ENCODE measurements at places on chromosomes 4 and X. TPM values are rescaled to one million over a fixed set of nuclear protein-coding genes. Genes with fewer than 3 reads are reported as not detected.

DNA sequence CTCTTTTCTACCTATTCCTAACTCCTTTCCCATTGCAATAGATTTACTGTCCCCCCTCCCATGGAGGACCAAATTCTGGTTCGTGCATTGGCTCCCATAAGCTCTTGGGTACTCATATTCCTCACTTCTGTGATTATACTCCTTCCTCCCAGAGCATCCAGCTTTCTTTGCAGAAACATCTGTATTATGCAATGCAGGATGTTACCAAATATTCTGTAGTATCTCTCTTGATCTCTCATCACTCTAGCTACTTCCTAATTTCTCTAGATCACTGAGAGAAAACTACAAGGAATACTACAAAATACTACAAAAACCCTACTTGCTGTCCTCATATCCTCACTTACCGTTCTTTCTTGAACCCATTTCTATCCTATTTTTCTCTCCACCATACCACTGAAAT is 395.9 kb upstream of the HS3ST1 start:
- no peak overlapping the region for H3K4me3 ChIP-seq
- no peak overlapping the region for H3K27ac ChIP-seq
- DNase-seq = no peak
- no peaks in the 10 kb centered on the region for H3K4me1 ChIP-seq
- H3K27me3 ChIP-seq = no peaks in the 10 kb centered on the region

UGT2A1 gene
- not detected for total RNA-seq

DNA sequence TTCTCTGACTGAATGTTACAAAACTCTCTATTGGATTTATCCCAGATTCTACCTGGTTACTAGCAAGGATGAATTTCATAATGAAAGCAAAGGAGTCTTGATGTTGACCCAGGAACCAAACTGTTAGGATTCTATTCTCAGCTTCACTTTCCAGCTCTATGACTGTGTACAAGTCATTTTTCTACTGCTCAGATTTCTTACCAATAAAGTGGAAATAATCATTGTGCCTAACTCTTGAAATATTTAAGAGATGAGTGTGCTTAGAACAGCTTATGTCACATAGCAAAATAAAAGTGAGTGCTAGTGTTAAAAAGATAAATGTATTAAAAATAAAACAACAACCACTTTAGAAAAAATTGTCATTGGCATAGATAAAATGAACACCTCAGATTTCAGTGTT is 45.6 kb downstream of the EPHA5 start:
- H3K27ac ChIP-seq = no peak overlapping the region
- no peaks in the 10 kb centered on the region for H3K27me3 ChIP-seq
- H3K4me1 ChIP-seq = no peaks in the 10 kb centered on the region

DNA sequence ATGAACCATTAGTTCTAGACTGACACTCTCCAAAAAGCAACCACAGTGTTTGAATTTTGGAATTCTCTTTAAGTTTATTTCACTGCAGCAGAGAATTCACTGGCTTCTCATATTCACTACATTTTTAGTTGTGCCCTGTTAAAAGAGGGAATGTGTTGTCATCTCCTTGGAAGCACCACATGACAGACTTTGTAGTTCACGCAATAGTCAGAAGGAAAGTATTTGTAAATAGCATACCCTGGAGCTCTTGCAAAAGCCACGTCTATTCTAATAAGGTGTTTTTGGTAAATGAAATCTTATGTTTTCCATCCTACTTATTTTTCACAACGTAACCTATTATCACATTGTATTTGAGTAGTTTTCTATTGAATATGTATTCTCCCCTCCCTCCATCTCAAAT is 25.8 kb downstream of the DOCK11 start:
- H3K4me1 ChIP-seq = no peaks in the 10 kb centered on the region
- no peaks in the 10 kb centered on the region for H3K27me3 ChIP-seq
- H3K36me3 ChIP-seq = no peaks in the 10 kb centered on the region
- DNase-seq = no peak

COL25A1 gene
- total RNA-seq = 1.6 TPM

DNA sequence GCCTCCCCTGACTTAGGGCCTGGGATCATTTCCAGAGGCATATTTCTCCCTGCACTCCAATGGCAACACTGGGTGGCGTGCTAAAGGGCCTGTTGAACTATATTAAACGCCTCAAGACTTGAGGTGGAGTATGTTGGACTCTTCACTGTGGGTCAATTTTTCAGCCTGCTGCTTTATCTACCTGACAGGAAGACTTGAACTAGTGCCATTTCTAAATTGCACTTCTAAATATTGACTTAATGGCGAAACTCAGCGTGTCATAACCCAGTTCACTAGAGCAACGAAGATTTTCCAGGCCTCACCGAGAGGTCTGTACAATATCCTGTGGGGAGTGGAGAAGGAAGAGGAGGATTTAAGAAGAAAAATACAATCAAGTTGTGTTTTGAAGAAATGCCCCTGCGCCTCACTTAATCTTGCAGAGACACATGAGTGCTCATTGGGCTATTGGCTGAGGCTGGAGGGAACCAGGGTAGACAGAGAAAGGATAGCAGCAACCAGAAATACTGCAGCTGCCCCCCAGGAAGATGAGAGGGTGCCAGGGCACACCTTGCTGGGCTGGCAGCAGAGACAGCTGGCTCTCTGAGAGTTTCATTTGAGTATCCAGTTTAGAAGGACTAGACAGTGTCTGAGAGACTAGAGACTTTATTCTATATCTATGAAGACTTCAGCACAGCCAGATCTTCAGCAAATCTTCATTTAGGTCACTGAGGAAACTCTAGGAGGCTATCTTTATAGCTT is 67.4 kb downstream of the ENPP6 start:
- H3K27me3 ChIP-seq = no peaks in the 10 kb centered on the region
- peaks cover 14% of the 10 kb centered on the region for H3K4me1 ChIP-seq
- H3K36me3 ChIP-seq = no peaks in the 10 kb centered on the region
- DNase-seq = no peak
- H3K27ac ChIP-seq = no peak overlapping the region

JCHAIN gene
- 73.8 TPM for total RNA-seq

DNA sequence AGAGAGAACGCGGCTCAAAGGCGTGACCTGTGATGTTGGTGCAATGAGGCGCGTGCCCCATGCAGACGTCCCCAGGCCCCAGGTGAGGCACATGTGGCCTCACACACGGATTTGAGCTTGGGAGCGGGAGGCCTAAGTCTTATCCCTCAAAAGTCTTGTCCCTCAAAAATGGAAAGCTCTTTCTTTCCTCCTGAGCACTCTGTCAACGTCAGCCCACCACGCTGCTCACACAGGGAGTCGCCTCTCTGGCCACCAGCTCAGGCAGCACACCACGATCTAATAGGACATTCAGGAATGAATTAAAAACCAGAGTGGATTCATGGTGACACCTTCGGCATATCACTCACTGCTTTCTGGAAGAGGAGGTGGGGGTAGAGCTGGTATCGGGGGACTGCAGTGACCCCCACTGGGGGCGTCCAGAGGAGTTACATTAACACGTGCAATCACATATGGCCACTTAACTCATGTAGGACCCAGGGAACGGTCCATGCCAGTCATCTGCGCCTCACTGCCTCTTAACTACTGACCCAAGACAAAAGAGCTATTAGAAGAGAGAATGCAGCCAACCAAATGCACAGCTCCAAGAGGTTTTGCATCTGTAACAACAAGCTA is 21.9 kb upstream of the CYP4V2 start:
- H3K4me1 ChIP-seq = no peaks in the 10 kb centered on the region
- no peaks in the 10 kb centered on the region for H3K36me3 ChIP-seq
- no peaks in the 10 kb centered on the region for H3K27me3 ChIP-seq

DNA sequence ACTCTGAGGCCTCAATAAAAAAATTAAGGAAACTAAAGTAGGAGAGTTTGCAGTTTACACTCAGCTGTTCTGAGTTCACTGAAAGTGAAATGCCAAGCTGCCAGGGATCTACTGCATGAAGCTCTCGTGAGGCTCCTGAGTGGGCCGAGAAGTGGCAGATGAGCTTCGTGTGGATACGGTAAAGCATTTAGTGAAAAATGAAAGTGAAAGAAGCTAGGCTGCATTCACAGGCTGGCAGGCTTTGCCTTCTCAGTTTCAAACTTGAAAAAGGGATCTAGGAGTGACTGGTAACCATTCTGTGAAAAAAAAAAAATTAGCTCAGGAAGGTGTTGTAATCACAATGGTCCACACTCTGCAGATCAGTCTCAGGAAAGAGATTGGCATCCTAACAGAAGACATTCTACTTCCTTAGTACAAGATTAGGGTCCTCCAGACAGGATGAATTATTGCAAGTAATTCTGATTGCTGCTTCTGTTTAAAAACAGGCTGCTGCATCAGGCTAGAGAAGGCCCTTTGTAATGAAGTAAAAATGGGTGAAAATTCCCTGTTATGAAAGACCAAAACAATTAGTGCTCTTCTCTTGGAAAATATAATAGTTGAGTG is 679.9 kb downstream of the RPA4 start:
- no peaks in the 10 kb centered on the region for H3K4me1 ChIP-seq
- H3K27me3 ChIP-seq = no peaks in the 10 kb centered on the region
- peak overlapping the region; percentile 4 for H3K4me3 ChIP-seq
- H3K36me3 ChIP-seq = no peaks in the 10 kb centered on the region
- DNase-seq = peak; percentile 41
- peak overlapping the region; percentile 48 for H3K27ac ChIP-seq

- DNase-seq = no peak
- H3K4me3 ChIP-seq = no peak overlapping the region
- no peaks in the 10 kb centered on the region for H3K36me3 ChIP-seq
- no peaks in the 10 kb centered on the region for H3K4me1 ChIP-seq
- H3K27me3 ChIP-seq = no peaks in the 10 kb centered on the region
Measured at GRCh38 chr4:7112656-7113055, 44.8 kb upstream of the GRPEL1 start.

DNA sequence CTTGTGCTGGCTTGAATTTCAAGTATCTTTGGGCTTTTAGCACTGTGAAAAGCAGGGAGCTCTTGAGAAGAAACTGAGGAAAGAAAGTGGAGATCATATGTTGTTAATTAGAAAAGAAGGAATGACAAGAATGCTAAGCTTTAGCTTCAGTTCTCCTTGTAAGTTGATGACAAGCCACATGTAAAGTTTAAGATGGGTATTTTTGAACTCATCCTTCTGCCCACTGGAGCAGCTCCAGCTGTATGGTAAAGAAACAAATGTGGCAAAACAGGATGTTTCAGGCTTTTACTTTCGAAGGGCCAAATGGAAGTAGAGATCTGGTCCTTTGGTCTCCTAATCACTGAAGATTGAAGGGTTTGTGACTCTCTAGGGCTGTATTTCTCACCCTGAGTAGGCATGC is 137.8 kb downstream of the GUCY2F start:
- H3K27ac ChIP-seq = no peak overlapping the region
- H3K27me3 ChIP-seq = no peaks in the 10 kb centered on the region
- no peak for DNase-seq
- H3K36me3 ChIP-seq = no peaks in the 10 kb centered on the region
- H3K4me3 ChIP-seq = no peak overlapping the region
- no peaks in the 10 kb centered on the region for H3K4me1 ChIP-seq

GRCh38 chrX:111283446-111283845 is 13.2 kb upstream of the CAPN6 start:
- H3K36me3 ChIP-seq = no peaks in the 10 kb centered on the region
- no peaks in the 10 kb centered on the region for H3K4me1 ChIP-seq
- H3K27ac ChIP-seq = no peak overlapping the region
- H3K27me3 ChIP-seq = no peaks in the 10 kb centered on the region
- no peak for DNase-seq
- no peak overlapping the region for H3K4me3 ChIP-seq

DNA sequence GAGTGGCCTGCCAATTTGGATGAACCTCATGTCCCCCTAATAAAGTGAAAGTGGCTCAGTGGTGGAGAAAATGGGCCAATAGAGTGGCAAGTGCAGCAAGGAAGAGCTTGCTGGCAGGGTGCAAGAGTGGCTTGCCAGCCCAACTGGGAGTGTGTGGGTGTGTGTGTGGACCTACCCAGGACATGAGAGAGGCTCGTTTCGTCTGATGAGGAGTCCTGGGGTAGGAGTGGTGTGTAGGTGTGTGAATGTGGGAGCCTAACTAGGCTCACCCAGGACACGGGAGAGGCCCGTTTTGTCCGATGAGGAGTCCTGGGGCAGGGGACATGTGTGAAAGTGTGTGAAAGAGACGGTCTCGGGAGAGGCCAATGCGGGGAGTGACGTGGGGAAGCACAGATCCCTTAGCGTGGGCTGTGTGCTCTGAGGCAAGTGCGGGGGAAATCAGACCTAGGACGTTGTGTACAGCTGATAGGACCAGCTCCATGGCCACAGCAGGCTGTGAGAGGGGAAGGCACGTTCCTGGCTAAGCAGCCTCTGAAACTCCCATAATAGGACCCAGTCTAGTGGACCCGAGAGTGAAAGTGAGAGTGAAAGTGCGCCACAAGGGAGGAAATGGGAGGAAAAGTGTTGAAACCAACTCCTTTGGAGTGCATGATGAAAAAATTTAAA is 5.3 kb downstream of the GAGE10 start:
- H3K4me1 ChIP-seq = peaks cover 8% of the 10 kb centered on the region
- DNase-seq = no peak
- H3K4me3 ChIP-seq = peak overlapping the region; percentile 20
- no peak overlapping the region for H3K27ac ChIP-seq
- no peaks in the 10 kb centered on the region for H3K27me3 ChIP-seq

DNA sequence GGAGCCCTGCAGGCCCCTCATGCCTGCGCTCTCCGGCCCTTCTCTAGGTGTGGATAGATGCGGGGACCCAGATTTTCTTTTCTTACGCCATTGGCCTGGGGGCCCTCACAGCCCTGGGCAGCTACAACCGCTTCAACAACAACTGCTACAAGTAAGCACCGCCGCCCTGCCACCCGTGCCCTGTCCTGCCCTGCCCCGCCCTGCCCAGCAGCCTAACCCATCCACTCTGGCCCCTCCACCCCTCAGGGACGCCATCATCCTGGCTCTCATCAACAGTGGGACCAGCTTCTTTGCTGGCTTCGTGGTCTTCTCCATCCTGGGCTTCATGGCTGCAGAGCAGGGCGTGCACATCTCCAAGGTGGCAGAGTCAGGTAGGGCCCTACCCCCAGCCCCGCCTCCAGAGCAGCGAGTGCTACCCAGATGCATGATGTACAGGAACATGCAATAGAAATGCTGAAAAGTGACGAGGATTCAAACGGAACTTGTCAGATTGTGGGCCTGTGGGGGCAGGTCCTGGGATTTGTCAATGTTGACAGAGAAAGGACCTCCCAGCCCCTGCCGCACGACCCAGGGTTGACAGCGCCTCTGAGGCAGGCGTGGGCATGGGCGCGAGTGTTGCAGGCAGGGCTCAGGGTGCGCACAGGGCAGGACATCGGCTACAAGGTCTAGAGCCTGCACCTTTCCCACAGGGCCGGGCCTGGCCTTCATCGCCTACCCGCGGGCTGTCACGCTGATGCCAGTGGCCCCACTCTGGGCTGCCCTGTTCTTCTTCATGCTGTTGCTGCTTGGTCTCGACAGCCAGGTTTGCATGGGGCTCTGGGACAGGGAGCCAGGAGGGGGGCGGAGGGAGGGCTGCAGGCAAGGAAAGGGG is 5.7 kb downstream of the SLC6A8 start:
- H3K4me1 ChIP-seq = no peaks in the 10 kb centered on the region
- no peaks in the 10 kb centered on the region for H3K36me3 ChIP-seq
- H3K27ac ChIP-seq = no peak overlapping the region
- no peaks in the 10 kb centered on the region for H3K27me3 ChIP-seq
- DNase-seq = no peak
- no peak overlapping the region for H3K4me3 ChIP-seq

All from transverse colon (tissue), 4 donors.